ENCODE measurements at places on chromosomes 11 and 22.

GRCh38 chr11:10273738-10274137 lies 20.3 kb downstream of the SBF2 start:
- no peak for DNase-seq

DNA sequence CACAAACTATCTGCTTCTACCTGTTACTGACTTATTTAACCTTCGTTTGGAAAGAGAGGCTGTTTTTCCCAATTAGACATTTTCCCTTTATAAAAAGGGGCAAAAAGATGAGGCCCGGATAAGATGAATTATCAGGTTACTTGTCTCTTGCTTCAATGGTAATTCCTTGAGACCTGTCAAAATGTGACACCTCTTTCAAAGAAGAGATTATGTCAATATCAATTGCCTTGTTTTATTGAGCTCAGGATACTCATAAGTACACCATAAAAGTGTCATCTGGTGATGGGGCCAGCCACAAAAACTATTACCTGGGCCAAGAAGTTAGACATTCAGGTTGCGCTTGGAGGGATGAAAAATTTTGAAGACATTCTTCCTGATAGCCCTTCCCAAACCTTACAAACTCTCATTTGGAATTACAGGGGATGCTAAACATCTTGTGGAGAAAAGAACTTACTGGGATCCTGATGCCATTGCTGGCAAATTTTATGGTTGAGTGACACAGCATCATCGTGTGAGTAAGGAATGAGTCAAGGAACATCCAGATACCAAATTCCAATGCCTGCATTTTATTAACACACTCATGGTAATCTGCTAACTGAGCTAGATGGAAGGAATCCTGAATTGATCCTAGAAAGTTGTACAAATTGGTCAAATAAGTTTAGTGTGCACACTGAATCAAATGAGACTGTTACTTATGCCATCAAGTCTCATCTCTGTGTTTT lies 1071.2 kb downstream of the LRRC4C start:
- no peak for DNase-seq

DNA sequence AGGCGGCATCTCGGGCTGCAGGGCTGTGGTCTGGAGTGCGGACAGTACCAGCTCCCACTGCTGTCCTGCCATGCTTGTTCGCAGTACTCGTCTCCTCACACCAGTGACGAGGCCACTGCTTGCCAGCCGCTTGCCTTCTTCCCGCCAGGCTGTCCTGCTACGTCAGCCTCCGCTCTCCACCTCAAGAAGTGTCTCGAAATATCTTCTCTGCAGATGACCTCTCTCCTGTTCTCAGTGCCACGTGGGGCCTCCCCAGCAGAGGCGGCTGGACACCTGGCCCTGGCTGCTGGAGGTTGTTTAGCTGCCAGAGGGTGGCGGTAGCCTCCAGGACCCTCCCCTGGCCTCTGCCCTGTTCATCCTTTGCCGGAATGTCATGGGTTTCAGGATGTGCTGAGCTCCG lies 3.1 kb upstream of the CCDC188 start:
- no peak for DNase-seq

GRCh38 chr11:46894506-46894905 lies 23.8 kb downstream of the LRP4 start:
- no peak for DNase-seq

- no peak for DNase-seq
Observed at GRCh38 chr11:124872280-124872679, 7.0 kb downstream of the ROBO3 start.

- no peak for DNase-seq
Observed at GRCh38 chr11:23453522-23453921, 593.2 kb upstream of the CCDC179 start.

GRCh38 chr22:32323513-32324164 lies 34.0 kb upstream of the RFPL3 start:
- DNase-seq = no peak

DNA sequence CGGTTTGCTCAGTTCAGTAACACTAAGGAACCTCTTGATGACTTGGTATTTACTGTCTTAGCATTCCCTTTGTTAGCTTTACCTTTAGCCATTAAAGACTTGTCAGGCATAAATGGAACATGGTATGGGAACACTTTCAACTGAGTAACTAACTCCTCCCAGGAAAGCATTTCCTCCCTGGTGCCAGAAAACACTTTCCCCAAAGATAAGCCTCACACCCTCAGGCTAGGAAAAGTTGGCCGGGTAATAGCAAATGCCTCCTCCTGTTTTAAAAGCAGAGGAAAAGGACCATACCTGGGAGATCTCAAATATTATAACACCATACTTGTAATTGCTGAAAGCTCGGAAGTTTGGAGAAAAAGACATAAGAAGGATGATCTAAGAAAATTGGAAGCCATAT lies 12.0 kb downstream of the KCNJ11 start:
- DNase-seq = no peak

DNA sequence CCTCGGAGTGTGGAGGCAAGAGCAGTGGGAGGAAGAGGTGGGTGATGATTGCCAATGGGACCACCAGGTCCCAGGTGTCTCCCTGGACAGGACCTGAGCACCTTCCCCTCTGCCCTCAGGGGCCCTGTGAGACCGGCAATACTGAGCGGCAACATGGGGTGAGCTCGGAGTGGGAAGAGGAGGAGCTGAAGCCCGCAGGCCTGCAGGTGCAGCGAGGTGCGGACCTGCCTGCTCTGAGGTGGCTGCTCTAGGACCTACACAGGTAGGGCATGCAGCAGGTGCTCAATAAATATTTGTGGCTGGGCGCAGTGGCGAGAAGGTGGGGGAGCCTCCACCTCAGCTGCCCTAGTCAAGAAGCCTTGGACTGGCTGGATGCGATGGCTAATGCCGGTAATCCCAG lies 12.2 kb upstream of the SUN2 start:
- DNase-seq = no peak

GRCh38 chr22:41263704-41264103 lies 22.3 kb downstream of the RANGAP1 start:
- DNase-seq = no peak

DNA sequence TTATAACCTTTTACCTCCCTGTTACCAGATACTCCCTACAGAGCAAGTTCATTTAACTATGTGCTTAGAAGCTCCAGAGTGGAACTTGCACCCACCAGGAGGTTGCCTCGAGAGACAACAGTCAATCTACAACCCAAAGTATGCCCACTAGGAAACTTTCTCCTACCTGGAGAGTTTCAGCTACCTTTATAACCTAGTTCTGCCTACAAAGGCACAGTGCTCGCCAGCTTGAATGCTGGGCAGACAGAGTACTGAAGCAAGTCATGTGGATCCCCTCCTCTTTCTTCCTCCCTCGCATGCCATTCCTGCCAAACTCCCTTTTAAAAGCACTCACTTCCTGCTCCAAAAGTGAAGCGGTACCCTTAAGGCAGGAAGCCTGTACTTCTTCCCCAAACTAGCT lies 258.9 kb downstream of the SWAP70 start:
- no peak for DNase-seq

- no peak for DNase-seq
Observed at GRCh38 chr11:72737336-72737735, 14.9 kb downstream of the ARAP1 start.

DNA sequence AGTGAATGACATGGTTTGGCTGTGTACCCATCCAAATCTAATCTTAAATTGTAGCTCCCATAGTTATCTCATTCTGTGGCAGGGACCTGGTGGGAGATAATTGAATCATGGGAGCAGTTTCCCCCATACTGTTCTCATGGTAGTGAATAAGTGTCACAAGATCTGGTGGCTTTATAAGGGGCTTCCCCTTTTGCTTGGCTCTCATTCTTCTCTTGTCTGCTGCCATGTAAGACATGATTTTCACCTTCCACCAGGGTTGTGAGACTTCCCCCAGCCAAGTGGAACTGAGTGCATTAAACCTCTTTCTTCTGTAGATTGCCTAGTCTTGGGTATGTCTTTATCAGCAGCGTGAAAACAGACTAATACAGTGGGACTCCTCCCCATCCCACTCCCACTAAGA lies 11.1 kb downstream of the OR5A2 start:
- DNase-seq = no peak

- no peak for DNase-seq
Observed at GRCh38 chr11:73223998-73224730, 6.1 kb downstream of the P2RY2 start.

DNA sequence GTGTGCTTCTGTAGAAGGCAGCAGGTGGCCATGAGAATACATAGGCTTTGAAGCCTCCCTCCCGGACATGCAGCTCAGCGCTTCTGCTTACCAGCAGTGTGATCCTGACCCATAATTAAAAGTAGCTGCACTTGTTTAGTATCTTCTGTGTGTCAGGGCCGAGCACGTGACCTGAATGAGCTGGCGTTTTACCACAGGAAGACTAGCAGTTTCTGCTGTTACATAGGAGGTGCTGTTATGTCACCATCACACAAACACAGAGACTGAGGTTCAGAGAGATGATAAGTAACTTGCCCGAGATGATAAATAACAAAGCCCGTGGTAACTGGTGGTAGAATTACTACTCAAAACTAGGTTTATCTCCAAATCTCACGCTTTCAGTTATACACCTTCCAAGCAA lies 329.5 kb downstream of the OPCML start:
- DNase-seq = no peak

DNA sequence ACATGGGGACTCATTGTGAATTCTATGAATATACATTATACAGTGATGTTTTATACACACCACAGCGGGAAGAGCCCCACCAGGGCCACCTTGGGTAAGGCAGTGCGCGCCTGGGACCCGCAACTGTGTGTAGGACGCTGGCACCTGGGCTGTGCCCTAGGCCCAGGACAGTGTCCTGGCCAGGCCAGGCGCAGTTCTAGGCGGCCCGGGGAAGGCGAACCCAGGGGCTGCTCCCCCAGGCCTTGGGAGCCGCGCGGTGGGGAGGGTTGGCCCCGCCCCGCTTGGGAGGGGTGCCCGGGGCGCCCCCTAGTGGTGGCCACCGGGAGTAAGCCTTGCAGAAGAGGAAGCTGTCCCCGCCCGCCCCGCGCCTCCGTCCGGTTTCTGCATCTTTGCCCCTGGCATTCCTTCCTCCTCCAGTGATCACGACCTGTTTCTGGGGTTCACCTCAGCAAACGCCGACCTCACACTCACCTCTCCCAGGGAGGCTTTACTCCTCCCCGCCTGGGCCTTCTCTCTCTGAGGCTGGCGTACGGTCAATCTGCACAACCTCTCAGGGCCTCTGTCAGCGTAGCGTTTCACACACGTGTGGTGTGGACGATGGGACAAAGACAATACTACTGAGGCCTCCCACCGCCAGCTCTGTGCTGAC lies 9.5 kb upstream of the EHD1 start:
- DNase-seq = peak; percentile 81

- peak; percentile 77 for DNase-seq
Observed at GRCh38 chr11:114183044-114183511, 113.1 kb upstream of the NNMT start.

Measured in CD4-positive, alpha-beta memory T cell (primary cell).